ENCODE measurements at places on chromosomes 6 and 20. TPM values are rescaled to one million over a fixed set of nuclear protein-coding genes. Genes with fewer than 3 reads are reported as not detected.

DNA sequence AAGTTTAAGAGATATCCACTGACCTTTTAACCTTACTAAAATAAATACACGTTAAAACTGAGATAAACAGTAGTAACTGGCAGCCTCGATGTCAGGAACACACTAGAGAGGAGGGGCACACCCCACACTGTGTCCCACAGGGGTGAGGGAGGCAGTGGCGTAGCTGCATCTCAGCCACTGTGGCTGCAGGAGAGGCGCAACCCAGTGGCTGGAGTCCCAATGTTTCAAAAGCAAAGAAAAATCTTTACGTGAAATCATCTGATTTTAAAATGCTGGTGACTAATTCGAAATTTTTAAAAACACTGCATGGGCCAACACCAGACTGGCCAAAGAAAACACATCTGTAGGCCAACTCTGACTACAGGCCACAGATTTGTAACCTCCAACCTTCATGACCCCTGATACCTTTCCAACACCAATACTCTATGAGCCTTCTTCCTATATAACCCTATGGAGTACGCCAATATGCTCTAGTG, 54.7 kb downstream of the TRAM2 start:
- peak; percentile 90 for DNase-seq

- peak; percentile 44 for DNase-seq
These were observed 878 bp downstream of the HLA-C start for GRCh38 chr6:31270788-31271640.

DNA sequence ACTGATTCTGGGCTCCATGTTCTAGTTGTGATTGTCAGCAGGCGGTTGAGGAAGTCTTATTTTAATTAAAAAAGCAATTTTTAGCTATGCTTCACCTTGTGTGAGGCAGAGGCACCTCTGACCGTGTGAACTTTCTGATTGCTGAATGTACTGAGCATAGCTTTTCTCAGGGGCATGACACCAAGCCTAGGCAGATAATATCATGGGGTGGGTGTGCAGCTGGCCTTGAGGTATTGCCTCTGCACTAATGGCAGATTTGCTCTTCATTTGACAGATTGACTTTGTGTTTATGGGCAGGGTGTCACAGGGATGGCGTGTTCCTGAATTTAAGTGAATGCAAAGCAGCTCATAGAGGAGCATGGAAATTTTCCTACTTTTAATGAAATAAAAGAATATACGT, 19.6 kb downstream of the CTNNBL1 start:
- DNase-seq, result no peak

GRCh38 chr6:168887621-168888020, 366.0 kb downstream of the THBS2 start:
- DNase-seq, result no peak

The FAM217A gene
- total RNA-seq, result not detected

The ANKRD66 gene
- not detected for total RNA-seq
